ENCODE measurements at places on chromosomes 5 and 9.

GRCh38 chr5:57650360-57651069 is 167.9 kb upstream of the ACTBL2 start:
- DNase-seq, result no peak

DNA sequence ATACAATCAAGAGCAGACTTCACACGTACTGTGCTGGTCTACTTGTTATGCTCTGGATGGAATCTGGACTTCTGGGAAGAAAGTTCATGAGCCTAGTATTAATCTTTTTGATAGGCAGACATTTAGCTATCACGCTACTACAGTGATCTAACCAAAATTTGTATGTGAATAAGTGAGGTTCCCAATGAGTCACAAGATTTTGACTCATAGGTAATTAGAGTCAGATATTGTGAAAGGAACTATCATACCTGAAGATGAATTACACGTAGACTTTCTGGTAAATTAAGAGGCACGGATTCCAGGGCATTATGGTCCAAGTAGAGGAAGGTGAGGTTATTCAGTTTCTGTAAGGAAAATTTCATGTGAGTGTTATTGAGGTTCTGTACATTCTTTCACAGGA is 18.4 kb downstream of the OGN start:
- no peak for DNase-seq

GRCh38 chr5:170070556-170071412 is 34.9 kb upstream of the FOXI1 start:
- DNase-seq, result no peak

DNA sequence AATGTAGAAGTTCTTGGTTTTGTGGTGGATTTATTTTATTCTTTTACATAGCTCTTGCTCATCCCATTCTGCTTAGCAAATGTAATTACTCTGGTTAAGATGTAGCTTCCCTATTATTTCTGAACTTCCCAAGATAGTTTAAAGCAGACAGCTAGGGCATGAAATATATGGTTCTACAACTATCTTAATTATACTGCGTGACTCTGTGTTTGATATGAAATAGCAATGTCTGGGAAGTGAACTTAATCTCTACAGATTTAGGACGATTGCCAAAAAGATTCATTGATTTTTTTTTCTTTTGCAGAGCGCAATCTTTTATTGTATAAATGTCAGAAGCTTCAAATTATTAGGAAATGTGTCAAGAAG is 529.3 kb upstream of the ZNF608 start:
- DNase-seq, result no peak

DNA sequence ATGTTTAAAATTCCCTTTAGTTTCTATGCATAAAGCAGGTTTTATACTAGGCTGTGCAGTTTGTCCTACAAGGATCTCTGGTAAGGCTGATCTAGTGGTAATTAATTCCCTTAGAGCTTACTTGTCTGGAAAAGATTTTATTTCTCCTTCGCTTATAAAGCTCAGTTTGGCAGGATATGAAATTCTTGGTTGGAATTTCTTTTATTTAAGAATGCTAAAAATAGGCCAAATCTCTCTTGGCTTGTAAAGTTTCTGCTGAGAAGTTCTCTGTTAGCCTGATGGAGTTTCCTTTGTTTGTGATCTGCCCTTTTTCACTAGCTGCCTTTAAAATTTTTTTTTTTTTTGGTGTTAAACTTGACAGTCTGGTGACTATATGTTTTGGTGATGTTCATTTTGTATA is 237.1 kb upstream of the TLE4 start:
- DNase-seq, result no peak

- no peak for DNase-seq
Observed at GRCh38 chr9:113635586-113635985, 172.1 kb downstream of the RGS3 start.

- no peak for DNase-seq
Observed at GRCh38 chr5:142717582-142718215, 31.8 kb upstream of the FGF1 start.

DNA sequence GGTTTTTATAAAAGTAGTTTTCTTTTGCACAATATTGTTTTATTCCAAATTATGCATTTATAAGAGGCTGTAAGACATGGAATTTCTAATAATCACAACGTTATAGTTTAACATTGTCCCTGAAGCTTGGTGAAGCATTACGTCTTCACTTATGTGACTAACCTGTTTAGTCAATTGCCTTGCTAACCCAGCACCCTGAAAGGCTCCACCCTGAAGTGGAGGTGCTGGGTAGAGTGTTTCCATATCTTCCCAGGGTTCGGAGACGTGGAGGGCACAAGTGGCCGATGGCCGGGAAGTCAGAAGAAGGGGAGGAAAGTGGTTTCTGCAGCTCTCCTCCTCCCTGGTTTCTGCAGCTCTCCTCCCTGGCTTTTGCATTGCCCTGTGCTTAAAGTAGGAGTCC is 83.4 kb downstream of the TRIO start:
- no peak for DNase-seq

DNA sequence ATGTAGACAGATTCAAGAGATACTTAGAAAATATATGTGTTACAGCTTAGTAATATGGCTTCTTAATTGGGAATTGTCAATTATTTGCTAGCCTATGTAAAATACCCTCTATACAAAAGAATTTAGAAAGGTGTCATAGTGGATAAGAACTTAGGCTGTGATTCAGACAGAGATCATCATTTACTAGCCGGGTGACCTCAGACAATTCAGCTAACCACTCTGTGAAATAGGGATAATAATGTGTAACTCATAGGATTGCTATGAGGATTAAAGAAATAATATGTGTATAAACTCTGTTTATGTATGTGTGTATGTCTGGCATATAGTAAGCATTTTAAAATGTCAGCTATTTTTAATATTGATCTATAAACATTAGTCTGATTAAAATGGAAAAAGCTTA is 5.9 kb upstream of the LARS1 start:
- DNase-seq, result no peak

GRCh38 chr5:132183723-132184122 is 43.9 kb downstream of the P4HA2 start:
- DNase-seq, result no peak

DNA sequence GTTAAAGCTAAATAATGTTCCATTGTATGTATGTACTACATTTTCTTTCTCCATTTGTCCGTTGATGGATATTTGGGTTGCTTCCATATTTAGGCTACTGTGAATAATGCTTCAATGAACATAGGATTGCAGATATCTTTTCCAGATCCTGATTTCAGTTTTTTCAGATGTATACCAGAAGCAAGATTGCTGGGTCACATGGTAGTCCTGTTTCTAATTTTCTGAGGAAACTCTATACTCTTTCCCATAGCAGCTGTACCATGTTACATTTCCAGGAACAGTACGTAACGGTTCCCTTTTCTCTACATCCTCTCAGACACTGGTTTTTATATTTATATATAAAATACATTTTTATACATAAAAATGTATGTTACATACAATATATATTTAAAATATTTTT is 121.8 kb downstream of the GCNT1 start:
- DNase-seq, result no peak

DNA sequence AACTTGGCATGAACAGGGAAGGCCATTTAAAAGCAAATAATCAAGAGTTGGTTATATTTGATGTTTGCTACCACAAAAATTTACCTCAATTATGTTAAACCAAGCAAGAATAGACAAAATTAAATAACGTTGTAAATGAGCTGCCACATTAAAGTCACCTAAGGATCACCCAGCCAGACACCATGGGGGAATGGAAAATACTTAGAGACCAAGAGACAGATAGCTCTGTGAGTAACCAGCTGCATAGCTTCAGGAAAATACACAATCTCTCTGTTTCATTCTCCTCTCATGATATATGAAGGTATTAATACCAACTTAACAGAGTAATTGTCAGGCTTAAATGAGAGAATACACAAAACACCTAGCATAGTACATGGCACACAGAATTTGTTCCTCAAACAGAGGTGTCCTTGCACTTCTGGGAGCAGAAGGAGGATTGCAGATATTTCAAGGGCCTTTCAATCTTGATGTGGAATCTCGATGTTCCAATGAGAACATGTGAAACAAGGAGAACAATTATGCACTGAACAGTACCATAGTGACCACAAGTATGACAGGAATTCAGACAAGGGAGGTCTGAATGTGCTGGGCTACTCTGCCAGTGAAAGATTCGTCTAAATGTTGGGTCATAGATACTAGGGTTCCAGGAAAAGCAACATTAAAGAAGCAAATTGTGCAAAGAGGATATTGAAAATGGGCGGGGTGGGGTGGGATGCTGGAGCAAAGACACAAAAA is 18.6 kb downstream of the JAKMIP2 start:
- no peak for DNase-seq

DNA sequence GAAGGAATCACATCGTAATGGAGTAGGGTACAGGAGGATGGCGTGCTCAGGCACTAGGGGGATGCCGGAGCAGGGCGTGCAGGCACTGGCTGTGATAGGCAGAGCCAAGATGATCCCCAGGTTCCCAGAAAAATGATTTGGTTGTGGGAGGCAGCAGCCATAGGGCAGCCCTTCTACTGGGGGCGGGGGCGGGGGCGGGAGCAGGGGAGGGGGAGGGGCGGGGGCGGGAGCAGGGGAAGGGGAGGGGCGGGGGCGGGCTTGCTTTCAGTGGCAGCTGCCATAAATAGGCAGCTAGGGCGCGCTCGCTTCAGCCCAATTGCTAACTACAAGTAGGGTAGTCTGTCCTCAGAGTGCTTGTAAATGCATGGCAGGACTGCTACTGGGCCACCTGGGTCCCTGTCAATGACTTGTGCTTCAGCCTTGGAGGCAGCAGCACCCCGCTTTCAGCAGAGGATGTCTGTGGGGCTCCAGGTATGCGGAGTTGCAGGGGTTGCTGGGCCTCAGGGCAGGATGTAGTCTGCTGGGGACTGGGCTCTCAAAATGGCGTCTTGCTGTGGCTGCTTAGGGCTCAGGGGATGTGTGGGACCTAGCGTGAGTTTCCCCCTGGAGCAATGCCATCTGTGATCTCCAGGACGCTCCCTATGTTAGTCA is 354.3 kb downstream of the RAB3C start:
- DNase-seq, result no peak

DNA sequence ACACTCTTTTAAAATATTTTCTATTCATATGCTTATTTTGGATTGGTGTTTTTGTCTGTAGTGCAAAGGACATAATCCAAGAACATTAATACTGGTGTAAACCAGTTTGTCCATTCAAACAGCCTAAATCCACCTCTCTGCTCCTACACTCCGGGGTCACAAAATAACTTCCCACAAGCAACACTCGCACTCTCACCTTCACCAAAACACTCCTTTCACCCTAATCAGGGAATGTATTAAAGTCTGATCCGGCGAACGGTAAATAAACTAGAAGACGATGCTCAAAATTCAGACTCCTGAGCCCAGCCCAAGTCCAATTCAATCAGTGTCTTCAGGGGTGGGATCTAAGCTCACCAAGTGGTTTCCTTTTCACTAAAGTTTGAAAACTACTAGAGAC is 649 bp downstream of the AP3B1 start:
- no peak for DNase-seq

DNA sequence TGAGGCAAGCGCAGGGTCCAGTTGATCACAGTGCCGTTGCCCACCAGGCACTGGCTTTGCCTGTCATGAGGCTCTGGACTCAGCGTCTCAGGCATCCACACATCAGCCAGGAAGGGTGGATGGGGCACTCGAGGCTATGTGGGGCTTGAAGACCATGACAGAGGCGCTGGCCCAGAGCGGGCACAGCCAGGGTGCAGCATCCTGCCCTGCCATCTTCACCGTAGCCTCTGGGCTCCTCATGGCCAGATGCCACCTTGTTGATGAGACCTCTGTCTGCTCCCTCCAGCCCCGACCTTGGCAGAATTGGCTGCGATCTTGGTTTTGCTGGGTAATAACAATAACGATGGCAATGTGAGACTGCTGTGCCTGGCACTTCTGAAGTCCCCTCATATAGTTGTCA is 404.2 kb upstream of the IRX2 start:
- DNase-seq, result no peak

DNA sequence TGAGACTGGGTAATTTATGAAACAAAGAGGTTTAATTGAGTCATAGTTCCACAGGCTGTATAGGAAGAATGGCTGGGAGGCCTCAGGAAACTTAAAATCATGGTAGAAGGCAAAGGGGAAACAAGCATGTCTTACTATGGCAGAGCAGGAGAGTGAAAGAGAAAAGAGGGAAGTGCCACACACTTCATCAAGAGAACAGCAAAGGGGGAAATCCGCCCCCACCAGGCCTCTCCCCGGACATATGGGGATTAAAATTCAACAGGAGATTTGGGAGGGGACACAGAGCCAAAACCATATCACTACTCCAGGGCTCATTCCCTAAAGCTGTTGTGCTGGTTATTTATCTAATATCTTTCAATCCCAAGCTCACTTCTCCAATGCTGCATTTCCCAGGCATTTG is 50.2 kb upstream of the NR3C1 start:
- no peak for DNase-seq

- no peak for DNase-seq
Observed at GRCh38 chr9:75200892-75201470, 112.7 kb downstream of the OSTF1 start.

DNA sequence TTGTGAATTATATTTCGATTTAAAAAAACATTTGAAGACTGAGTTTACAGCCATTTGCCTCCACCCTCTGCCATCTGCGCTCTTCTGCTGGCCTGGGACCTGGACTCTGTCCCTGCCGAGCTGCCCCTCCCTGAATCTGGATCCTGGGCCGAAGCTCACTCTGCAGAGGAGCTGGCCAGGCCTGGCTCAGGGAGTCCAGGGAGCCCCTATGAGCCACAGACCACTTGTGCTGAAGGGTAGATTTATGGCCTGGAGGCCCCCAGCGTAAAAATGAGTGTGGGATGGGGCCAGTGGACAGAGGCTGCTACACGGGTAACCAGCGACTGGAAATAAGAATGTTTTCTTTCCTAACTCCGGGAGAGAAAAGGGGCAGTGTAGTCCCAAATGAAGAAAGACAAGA is 129.8 kb downstream of the FGF18 start:
- DNase-seq, result no peak

DNA sequence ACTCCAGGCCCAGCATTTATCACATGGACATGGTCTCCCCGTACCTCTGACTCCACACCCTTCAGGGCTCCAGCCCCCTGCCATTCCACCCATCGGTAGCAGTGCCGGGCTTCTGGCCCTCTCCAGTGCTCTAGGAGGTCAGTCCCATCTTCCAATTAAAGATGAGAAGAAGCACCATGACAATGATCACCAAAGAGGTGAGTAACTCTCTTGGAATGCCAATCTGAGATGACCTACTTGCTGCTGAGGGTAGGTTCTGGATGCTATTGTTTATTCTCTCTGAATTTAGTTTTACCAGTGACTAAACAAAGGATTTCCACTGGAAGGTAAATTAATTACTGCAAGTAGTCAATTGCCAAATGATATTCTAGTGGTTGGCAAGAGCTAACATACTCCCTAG is 80.8 kb downstream of the TLE4 start:
- DNase-seq, result no peak

Data from activated CD4-positive, CD25-positive, alpha-beta regulatory T cell treated with anti-CD3 and anti-CD28 coated beads, Interleukin-2, amount 50 U/mL, for 16 hours (primary cell).